ENCODE measurements at places on chromosomes 12 and 14.

GRCh38 chr12:22415342-22416309, 81.1 kb upstream of the ST8SIA1 start:
- DNase-seq, result no peak

- no peak for DNase-seq
Measured at GRCh38 chr12:120490833-120491512, 4.9 kb upstream of the DYNLL1 start.

DNA sequence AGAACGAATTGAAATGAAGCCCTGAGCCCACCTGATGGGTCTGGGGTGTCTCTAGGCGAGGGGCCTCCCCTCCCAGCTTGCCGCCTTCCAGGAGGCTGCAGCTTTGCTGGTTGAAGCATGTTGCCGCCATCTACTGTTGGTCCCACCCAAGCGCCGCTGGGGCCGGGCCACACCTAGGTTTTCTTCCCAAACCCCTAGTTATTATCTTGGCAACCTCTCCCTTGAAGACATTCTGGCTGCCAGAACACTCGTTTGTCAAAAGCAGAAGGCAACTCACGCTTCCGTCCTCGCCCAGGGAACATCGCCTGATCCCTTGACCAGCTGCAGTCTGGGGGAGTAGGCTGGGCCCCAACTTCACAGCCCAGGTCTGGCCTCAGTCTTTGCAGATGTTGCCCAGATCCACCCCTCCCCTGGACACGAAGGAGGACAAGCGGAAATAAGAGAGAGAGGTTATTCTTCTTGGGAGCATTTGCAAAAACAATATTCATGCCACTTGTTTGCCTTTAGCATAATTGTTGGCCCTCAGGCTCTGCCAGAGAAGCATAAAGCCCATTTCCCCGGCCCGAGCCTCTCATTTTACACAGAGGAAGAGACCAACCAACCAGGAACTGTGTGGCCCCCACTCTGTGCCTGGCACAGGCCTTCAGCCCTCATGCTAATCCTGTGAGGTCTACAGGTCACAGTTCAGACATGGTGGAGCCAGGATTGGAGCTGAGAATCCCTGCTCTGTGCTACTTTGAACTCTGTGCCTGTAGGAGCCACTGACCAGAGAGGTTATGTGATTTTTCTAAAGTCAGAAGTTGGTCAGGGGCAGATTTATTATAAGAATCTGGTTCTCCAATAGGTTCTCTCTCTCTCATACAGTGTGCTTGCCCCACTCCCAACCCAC, 6.8 kb downstream of the EMP1 start:
- DNase-seq, result no peak

GRCh38 chr14:39217214-39217879, 16.4 kb upstream of the MIA2 start:
- DNase-seq, result no peak

DNA sequence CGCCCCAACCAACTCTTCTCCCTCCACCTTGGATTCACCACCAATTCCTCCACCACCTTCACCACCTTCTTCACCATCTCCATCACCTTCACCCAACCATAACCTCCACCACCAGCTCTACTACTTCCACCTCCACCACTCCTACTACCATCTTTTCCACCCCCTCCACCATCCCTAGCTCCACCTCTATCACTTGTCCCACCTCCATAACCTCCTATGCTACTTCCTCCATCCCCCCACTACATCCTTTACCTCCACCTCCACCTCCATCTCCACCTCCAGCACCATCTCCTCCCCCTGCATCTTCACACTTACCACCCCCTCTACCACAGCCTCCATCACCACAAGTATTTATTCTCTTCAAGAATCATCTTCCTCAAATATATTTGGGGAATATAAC, 254.9 kb upstream of the EGLN3 start:
- DNase-seq, result no peak

DNA sequence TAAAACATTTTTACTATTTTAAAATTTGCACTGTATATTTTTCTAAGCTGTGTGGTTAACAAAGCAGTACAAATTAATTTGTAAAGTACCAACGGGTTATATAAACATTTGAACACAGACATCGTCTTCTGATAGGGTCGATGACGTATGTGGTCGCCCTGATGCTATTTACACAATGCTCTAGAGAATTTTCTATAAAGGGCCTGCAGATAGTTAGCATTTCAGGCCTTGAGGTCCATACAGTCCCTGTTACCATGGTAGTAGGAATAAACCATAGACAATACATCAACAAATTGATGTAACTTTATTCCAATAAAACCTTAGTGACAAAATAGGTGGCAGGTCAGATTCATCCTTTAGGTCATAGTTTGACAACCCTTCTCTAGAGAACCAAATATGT, 25.7 kb upstream of the PDZRN4 start:
- no peak for DNase-seq

DNA sequence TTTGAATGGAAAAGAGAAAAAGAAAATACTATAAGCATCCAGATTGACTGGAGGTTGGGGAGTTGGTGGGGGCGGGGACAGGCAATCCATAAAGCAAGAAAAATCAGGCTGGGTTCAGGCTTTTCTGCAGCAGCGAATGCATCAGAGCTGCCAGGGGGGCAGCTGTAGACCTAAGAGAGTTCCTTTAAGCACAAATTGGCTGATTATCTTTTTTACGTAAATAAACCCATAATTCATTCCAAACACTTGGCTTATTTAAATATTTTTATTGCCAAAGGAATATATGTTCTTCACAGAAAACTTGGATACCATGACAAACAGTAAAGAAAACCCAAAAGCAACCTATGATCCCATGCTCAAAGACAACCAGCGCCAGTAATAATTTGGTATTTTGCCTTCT, 10.2 kb downstream of the BDKRB2 start:
- DNase-seq, result no peak

- no peak for DNase-seq
Measured at GRCh38 chr14:59060841-59061240, 127.6 kb upstream of the DAAM1 start.

GRCh38 chr12:6620137-6620884, 13.1 kb upstream of the CHD4 start:
- DNase-seq, result no peak

DNA sequence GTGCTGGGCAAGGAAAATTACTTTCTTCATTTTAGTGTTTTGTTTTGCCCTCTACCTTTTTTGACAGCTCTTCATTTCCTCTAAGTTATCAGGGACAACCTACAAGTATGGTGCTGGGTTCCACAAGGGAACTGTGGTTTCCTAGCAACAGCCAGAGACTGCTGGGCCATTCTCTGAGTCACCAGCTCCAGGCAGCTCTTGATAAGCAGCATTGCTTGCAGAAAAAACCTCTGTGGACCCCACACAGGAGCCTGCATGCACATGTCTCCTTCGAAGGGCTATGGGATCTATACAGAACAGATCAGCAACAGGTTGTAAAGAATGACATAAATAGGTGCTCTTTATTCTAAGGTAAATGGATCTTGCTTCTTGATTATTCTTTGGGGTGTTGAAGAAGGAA, 81.0 kb upstream of the CCDC196 start:
- no peak for DNase-seq

- no peak for DNase-seq
Measured at GRCh38 chr14:68518166-68518565, 274.7 kb downstream of the ZFP36L1 start.

GRCh38 chr12:84186433-84186832, 726.2 kb downstream of the SLC6A15 start:
- no peak for DNase-seq

GRCh38 chr12:62787023-62787422, 147.9 kb downstream of the PPM1H start:
- no peak for DNase-seq

DNA sequence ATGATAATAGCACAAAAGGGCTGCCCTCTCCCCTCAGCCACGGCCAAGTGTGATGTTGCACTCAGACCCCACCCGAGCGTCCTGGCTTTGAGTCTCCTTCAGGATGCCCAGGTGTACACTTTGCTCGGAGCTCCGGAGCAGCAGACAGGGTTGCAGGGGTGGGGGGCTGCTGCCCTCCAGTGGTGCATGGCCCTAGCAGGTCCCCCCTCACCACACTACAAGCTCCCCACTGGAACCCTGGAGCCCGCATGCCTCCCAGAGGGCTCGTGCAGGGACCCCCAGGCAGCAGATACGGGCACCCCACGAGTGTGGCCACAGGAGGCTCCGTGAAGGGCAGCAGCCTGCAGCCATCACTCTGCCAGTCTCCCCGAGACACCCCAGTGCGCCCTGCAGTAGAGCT, 69.9 kb upstream of the C14orf180 start:
- DNase-seq, result no peak

- no peak for DNase-seq
Measured at GRCh38 chr12:69284131-69284530, 44.8 kb downstream of the CPSF6 start.

- DNase-seq, result no peak
Measured at GRCh38 chr12:32312049-32312670, 87.2 kb upstream of the FGD4 start.

DNA sequence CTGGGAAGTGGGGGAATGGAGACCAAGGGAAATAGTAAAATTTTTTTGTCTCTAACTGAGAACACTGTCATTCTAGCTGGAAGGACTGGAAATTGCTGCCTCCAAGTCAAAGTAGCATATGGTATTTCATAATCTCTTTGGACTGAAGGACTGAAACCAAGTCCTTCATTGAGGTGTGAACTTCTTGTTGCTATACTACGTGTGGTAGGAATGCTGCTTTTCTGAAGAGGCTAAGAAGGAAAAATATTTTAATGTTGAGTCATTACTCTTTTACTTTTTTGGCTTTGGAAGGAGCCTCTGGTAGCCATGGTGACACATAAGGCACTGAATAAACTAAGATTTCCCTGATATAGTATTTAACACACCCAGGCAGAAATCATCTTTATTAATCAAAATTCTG, 465.4 kb downstream of the NPAS3 start:
- DNase-seq, result no peak

GRCh38 chr12:65419284-65420072, 141.0 kb downstream of the MSRB3 start:
- no peak for DNase-seq

DNA sequence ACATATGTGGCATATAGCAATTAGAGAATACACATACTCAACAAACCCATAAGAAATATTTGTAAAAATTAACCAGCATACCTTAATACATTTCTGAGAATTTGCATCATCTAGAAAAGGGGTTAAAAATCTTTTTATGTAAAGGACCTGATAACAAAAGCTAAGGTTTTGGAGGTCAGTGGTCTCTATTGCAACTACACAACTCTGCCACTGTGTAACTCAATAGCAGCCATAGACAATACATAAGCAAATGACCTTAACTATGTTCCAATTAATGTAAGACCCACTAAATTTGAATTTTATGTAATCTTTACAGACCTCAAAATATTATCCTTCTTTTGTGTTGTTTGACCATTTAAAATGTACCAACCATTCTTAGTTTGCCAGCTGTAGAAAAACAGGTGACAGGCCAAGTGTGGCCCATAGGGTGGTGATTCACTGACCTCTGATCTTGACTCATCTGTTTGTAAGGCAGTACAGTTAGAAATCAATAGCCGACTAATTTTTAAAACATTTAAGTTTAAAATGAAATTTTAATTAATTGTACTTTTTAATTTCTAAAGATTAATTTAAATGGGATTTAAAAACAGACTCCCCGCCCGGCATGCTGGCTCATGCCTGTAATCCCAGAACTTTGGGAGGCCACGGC, 7.4 kb upstream of the EPS8 start:
- DNase-seq, result no peak

- no peak for DNase-seq
Measured at GRCh38 chr12:106954462-106955376, 988 bp upstream of the TMEM263 start.

DNA sequence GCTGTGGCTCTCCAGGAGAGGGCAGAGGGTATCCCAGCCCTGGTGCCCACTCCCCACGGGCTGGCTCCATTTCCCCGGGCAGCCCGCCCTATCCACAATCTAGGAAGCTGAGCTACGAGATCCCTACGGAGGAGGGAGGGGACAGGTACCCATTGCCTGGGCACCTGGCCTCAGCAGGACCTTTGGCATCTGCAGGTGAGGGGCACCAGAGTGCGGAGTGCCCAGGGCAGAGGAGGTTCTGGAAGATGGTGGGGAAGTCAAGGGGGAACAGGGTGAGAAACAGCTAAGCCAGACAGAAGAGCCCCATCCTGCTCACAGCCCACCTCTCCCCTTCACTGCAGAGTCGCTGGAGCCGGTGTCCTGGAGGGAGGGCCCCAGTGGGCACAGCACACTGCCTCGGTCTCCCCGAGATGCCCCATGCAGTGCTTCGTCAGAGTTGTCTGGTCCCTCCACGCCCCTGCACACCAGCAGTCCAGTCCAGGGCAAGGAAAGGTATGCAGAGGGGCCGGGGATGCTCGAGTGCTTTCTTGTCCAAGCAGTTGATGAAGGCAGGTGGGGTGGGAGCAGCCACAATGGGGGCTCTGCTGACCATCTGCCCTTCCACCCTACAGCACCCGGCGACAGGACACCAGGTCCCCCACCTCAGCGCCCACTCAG, 10.3 kb downstream of the TNS2 start:
- no peak for DNase-seq

DNA sequence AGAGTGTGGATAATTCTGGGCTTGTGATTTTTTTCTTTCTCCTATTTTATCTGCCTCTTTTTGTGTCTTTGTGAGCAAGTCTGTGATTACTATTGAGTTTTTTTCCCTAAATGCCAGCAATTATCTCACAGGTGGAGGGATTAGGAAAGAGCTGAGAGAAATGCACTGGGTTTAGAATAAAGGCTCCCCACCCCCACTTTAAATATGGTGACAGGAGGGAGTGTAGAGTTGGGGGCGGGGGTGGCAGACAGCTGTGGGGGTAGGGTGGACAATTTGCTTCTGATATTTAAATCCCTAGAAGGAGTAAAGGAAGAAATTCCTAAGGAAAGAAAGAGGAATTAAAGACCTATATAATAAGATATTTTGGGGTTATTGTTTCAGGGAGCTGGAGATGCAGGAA, 145.9 kb downstream of the NRXN3 start:
- DNase-seq, result no peak

DNA sequence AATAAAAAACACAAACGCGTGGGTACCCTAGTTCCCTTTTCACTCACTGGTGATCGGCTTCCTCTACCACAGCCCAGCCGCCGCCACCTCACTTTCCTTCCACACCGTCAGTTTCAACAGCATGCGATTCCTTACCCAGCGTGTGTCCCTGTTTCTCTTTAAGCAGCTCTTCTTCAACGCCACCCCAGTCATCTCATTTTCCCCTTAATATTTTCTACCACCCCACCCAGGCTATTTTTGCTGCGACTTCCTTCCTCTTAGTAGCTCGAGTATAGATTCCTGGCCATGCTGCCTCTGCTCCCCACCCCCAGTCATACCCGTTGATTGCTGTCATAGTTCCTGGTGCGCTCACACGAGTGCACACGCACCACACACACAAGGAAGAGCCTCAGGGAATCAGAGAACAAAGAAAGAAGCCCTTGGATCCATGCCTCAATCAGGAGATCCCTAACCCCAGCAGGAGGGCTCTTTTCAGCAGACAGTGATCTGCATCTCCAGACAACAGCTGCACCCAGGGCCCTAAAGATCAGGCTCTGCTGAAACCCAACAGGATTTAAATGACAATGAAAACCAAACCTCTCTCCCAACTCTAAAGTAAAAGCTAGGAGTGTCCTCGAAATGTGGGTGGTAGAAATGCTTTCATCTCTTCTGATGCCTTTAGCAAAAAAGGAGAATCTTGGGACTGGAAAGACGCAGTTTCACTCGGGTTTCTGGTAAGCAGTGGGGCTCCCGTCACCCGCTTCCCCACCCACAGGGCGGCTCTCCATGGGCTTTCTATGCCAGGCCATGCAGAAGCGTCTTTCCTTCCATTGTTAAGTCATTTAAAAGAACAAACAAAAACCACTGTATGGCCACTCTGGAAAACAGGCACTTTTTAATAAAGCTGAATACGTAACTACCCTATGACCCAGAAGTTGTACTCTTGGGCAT, 23.8 kb downstream of the VPS37B start:
- no peak for DNase-seq

GRCh38 chr12:43179486-43179885, 372.5 kb downstream of the ADAMTS20 start:
- DNase-seq, result no peak

Measured in stimulated activated CD8-positive, alpha-beta memory T cell treated with anti-CD3 and anti-CD28 coated beads, Interleukin-4, amount 100 ng/mL, for 4 hours (primary cell).